ENCODE measurements at places on chromosomes 5 and 9.
A peak's percentile ranks its signal among the peaks of the same experiment; 100 is the strongest.

DNA sequence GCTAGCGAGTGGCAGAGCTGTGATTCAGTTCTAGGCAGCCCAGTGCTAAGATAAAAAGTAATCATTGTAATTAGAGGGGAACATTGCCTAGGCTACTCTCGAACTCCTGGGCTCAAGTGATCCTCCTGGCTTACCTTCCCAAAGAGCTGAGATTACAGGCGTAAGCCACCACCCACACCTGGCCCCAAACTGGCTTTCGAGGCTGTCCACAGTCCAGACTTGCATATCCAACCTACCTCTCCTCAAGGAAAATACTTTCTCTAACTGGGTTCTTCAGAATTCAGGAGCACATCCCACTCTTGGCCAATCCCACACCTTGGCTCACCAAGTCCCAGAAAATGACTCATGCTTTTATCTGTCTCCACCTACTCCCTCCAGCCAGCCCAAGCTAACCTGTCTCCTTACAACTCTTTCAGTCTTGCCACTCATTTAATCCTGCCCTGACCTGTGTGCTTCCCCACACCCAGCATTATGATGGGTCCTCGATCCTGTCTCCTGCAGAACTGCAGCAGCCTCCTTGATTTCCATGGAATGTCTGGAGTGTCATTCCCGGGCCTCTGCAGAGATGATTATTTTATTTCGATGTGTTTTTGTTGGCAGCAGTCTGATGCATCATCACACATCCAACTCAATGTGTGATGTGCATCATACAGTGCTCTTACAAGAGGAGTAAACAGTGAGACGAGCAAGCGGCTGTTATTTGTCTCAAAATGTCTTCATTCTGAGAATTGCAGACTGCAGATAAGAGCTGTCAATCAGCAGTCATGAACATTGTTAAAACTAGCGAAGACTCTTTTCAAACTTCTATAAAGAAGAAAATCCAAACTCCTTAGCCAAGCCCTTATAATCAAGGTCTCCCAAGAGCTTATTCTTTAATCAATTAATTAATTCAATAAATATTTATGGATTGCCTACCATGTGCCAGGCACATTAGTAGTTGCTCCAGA, 167.3 kb downstream of the SEC61B start:
- no peak for DNase-seq

DNA sequence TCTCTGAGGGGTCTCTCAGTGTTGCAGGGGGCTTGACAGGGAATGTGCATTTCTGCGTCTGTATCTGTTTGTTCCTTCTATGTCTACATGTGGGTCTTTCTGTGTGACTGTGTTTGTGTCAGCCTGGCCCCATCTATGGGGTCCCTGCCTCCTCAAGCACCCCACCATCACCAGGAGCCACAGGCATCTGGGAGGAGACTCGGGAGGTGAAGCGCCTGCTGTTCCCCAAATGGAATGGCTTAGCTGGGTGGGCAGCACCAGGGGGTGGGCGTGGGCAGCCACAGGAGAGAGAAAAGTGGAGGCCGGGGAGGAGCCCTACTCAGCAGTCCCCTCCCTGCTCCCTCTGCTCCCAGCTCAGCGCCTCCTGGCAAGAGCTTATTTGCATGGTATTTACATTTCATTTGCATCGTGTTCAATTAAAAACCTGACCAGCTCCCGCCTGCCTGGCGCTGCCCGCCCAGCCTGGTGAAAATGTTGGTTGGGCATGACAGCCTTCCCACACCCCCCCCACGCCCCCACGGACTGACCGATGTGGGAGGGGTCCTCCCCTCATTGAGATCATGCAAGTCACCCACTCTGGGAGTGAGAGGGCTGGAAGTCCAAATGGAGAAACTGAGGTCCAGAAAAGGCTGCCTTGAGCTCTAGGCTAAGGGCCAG, 50.5 kb downstream of the CXXC5 start:
- peak; percentile 57 for DNase-seq

- no peak for DNase-seq
These were observed 86.7 kb upstream of the STARD4 start for GRCh38 chr5:111598996-111599395.

DNA sequence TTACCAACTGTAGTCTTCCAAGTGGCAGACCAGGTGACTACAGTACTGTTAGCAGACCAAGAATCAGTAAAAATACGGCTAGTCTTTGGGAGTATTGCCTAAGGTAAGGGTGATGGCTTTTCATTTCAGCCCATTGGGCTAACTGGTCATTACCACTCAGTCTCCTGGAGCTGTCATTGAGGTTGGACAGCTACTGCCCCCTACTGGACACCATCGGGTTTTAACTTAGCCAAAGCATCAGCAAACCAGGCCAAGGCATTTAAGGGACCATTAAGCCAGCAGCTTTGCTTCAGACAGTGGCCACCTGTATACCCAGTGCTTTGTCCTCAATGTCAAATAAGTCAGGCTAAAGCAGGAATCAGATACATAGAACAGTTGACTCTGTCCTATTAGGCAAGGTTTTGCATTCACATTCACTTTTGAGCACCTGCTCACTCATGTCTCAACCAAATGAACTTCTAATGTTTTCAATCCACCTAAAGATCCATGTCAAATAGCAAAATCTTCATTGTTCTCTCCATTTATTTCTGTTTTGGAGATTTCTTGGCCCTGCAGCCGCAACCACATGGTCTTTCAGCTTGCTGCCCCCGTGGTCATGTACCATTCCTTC, 117.2 kb downstream of the INVS start:
- peak; percentile 40 for DNase-seq

DNA sequence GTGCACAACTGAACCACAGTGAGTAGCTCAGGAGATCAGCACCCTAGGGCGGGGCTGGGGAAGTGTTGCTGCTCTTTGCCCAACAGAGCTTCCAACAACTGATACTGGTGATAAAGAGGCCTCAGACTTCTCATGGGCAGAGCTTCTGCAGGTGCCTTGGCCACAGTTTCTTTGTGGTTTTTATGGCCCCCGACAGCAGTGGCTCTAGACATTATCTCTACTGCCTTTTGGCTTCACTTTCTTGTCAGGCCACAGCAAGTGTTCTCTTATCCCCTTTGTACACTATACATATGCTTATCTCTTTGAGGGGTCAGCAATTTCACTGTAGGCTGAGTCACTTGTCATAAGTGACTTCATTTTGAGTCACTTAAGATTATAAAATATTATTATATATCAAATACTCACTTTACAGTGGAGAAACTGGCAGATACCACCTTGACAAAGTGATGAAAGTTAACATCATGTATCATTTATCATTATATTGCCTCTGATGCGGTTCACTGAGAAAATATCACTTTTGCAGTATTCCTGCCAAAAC, 90.9 kb upstream of the COX7C start:
- no peak for DNase-seq

- DNase-seq: no peak
These were observed 706.6 kb upstream of the RGMB start for GRCh38 chr5:98066910-98067309.

DNA sequence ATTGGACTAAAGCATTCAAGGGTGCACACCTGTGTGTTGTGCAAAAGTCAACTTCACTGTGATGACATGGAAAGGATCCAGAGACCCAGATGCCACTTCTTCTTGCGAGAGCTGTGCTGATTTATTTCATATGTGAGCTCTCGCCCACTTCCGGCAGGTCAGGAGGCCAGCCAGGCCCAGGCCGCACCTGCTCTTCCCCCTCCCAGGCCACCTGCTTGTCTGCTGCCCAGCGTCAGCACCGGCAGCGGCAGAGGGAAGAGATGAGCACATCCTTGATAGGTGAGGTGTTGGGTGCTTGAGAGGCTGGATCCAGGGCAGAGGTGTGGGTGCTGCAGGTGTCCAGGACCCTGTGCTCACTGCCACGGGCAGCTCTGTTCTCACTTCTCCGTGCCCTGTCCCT, 242.9 kb downstream of the FANCC start:
- no peak for DNase-seq

- peak; percentile 37 for DNase-seq
These were observed 162.2 kb downstream of the SREK1 start for GRCh38 chr5:66306105-66306843.

GRCh38 chr9:27372615-27373014, 75.7 kb upstream of the EQTN start:
- no peak for DNase-seq

- no peak for DNase-seq
These were observed 12.1 kb upstream of the CAMSAP1 start for GRCh38 chr9:135919318-135919890.

GRCh38 chr9:91346644-91347043, 15.1 kb downstream of the AUH start:
- DNase-seq: no peak

- no peak for DNase-seq
These were observed 546.3 kb downstream of the EBF1 start for GRCh38 chr5:158553195-158553961.

DNA sequence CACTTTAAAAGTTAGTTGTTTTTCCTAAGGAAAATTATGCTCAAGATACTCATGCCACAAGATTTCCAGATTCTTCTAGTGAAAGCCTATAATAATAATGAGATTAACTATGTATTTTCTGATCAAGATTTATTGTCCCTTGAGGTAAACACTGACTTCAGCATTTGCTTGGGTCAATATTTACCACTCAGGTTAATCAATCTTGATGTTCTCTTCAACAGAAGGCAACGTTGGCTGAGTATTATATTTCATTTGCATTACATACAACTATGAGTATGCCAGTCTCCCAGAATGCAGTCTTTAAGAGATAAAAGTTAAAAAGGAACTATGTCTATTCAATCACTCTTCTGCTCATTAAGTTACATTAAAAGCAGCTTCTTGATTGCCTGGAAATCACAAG, 115.6 kb downstream of the GPR21 start:
- no peak for DNase-seq
